ENCODE measurements at places on chromosomes 16 and 17. TPM values are rescaled to one million over a fixed set of nuclear protein-coding genes. Genes with fewer than 3 reads are reported as not detected.

The GDPD1 gene
- 0.43 TPM for total RNA-seq

The KIF18B gene
- total RNA-seq, result 0.77 TPM

The KRT27 gene
- not detected for total RNA-seq

The MYH11 gene
- total RNA-seq, result under 0.01 TPM

The KRTAP4-4 gene
- total RNA-seq, result not detected

The EVPLL gene
- total RNA-seq, result not detected

The SYT17 gene
- 0.47 TPM for total RNA-seq

The ALOX15B gene
- not detected for total RNA-seq

The NIP7 gene
- total RNA-seq, result 13.6 TPM

The KRT33A gene
- not detected for total RNA-seq

The ZNF778 gene
- 11.3 TPM for total RNA-seq

The TEX14 gene
- under 0.01 TPM for total RNA-seq

The CTF1 gene
- 4.3 TPM for total RNA-seq

The SCGB1C2 gene
- total RNA-seq, result not detected

The SMG6 gene
- total RNA-seq, result 32.0 TPM

The RNF227 gene
- total RNA-seq, result 1.7 TPM

The RGS11 gene
- total RNA-seq, result 1.4 TPM

The FAM20A gene
- 11.2 TPM for total RNA-seq

The ZNF830 gene
- total RNA-seq, result 19.8 TPM

The ABCA6 gene
- total RNA-seq, result 31.7 TPM

The CAVIN1 gene
- total RNA-seq, result 467 TPM

The PYDC1 gene
- not detected for total RNA-seq

The PAQR4 gene
- total RNA-seq, result 0.79 TPM

The CBX2 gene
- total RNA-seq, result 1.2 TPM

The C16orf46 gene
- 0.34 TPM for total RNA-seq

The MYBBP1A gene
- 32.3 TPM for total RNA-seq

The APRT gene
- total RNA-seq, result 40.3 TPM

The CNGB1 gene
- total RNA-seq, result not detected

The C16orf92 gene
- total RNA-seq, result not detected

The QRICH2 gene
- total RNA-seq, result 5.5 TPM

The TP53TG3B gene
- total RNA-seq, result not detected

The TAOK1 gene
- 38.3 TPM for total RNA-seq

The CHST5 gene
- total RNA-seq, result not detected

The ZNF287 gene
- total RNA-seq, result 5.8 TPM

The CNTNAP4 gene
- total RNA-seq, result 0.16 TPM

The C17orf50 gene
- not detected for total RNA-seq

The HOXB5 gene
- total RNA-seq, result 0.09 TPM

The ETV4 gene
- total RNA-seq, result 0.63 TPM

The TENT4B gene
- total RNA-seq, result 6.2 TPM

The ATP6V0C gene
- 8.4 TPM for total RNA-seq

The USP43 gene
- 0.09 TPM for total RNA-seq

The C16orf95 gene
- 4.7 TPM for total RNA-seq

The NPIPB6 gene
- 0.47 TPM for total RNA-seq

The ABCA10 gene
- 5.2 TPM for total RNA-seq

The CLEC3A gene
- not detected for total RNA-seq

The PIP4K2B gene
- 30.1 TPM for total RNA-seq

The TPSD1 gene
- total RNA-seq, result not detected

The PRCD gene
- total RNA-seq, result 11.2 TPM

The TBC1D26 gene
- under 0.01 TPM for total RNA-seq

The PIEZO1 gene
- total RNA-seq, result 117 TPM

The NEUROD2 gene
- under 0.01 TPM for total RNA-seq

The SIRT7 gene
- total RNA-seq, result 18.8 TPM

Measured in bronchial smooth muscle cell (primary cell).